ENCODE measurements at places on chromosomes 3 and 15. TPM values are rescaled to one million over a fixed set of nuclear protein-coding genes. Genes with fewer than 3 reads are reported as not detected.

DNA sequence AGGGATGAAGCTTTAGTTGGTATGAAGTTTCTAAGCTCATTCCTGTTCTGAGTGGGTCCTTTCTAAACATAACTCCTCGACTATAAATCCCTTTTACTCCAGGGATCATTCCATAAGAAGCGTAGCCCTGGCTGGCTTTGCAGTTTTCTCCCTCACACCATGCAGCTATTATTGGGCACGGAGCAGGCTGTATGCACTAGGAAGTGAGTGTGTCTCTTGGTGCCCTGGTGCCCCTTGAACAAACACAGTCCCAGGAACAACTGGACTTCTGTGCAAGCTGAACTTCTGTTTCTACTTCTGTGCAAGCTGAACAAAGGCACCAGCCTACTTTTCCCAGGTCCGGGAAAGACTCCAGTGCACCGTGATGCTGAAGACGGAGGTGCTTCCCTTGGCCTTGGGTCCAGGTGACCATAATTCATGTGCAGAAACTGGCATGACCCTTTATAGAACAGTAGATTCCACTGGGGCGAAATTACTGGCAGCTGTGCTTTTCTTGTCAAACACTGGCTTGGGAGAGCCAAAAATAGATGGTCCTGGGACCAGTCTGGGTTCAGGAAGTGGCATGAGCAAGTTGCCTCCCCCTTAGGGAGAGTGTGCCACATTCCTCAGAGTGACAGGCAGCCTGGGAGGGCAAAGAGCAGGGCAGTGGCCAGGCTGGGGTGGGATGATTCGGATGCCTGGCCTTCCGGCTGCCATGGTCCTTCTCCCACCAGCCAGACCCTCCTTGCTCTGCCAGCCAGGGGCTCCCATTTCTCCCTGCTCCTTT lies 127.2 kb downstream of the SLCO3A1 start:
- no peaks in the 10 kb centered on the region for H3K36me3 ChIP-seq
- H3K27ac ChIP-seq, result no peak overlapping the region
- H3K27me3 ChIP-seq, result no peaks in the 10 kb centered on the region
- no peak overlapping the region for H3K4me3 ChIP-seq
- no peaks in the 10 kb centered on the region for H3K4me1 ChIP-seq
- DNase-seq, result no peak

DNA sequence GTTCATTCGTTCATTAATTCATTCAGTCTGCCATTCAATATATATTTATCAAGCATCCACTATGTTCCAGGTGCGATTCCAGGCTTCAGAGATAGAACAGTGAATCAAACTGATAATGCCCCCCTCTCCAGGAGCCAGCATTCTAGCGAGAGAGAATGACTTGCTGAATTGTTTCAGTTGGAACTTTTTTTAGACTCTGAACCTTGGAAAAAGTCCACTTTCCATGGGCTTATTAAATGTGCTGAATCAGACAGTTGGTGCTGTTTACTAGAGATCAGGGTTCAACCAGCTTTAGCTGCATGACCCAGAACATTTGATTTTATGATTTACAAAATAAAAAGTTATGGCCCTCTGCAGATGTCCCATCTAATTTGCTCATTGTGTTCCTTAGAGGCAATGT lies 213.2 kb downstream of the THSD4 start:
- H3K4me3 ChIP-seq, result no peak overlapping the region
- peaks cover 15% of the 10 kb centered on the region for H3K4me1 ChIP-seq
- no peaks in the 10 kb centered on the region for H3K36me3 ChIP-seq
- H3K27me3 ChIP-seq, result no peaks in the 10 kb centered on the region

DNA sequence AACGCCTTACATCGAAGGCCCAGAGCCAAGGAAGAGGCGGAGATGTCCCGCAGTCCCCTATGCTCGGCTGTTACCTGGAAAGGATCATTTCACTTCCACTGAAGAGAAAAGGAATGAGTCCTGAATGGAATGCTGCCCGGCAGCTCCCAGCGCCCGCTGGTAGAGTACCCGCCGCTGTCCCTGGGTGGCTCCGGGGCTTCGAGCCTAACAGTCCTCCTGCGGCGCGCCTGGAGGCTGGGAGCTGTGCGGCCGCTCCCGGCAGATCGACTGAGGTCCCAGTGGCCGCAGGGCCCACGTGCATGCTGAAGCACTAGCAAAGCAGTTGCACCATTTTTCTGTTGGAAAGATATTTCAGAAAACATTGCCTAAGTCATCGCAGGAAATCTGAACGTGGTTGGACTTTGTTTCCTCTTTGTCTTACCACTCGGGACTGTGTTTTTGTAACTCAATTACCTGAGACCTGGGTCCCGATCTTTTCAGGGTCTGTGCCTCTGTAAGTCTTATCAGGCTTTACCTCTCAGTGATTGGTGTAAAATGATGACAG lies 984 bp downstream of the RNU6-1 start:
- peaks cover under 1% of the 10 kb centered on the region for H3K4me1 ChIP-seq
- H3K36me3 ChIP-seq, result no peaks in the 10 kb centered on the region
- peak overlapping the region; percentile 76 for H3K4me3 ChIP-seq
- H3K27ac ChIP-seq, result peak overlapping the region; percentile 97
- peaks cover 10% of the 10 kb centered on the region for H3K27me3 ChIP-seq

- no peaks in the 10 kb centered on the region for H3K27me3 ChIP-seq
- no peak overlapping the region for H3K27ac ChIP-seq
- H3K4me3 ChIP-seq, result no peak overlapping the region
- H3K4me1 ChIP-seq, result no peaks in the 10 kb centered on the region
These were observed 20.4 kb downstream of the TTC21A start for GRCh38 chr3:39127908-39128304.

DNA sequence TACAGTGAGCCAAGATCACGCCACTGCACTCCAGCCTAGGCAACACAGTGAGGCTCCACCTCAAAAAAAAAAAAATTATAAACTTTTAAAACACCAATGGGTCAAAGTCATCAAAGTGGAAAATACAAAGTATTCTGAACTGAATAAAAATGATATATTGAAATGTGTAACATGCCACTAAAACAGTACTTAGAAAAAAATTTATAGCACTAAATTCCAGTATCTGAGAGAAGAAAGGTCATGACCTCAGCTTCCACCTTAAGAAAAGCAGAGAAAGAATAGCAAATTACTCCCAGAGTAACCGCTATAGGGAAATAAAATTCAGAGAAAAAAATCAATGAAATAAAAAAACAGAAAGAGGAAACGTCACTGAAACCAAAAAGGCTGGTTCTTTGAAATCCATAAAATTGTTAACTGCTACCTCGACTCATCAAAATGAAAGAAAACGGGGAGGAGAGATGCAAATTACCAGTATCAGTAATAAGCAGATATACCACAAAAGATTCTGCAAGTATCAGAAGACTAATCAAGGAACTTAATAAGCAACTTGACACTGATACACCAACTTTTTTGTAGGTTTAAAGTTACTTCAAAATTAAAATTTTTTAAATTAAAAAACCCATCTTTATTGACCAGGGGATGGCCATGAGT lies 20.8 kb downstream of the ATP13A3 start:
- no peaks in the 10 kb centered on the region for H3K27me3 ChIP-seq
- no peaks in the 10 kb centered on the region for H3K4me1 ChIP-seq
- no peak overlapping the region for H3K27ac ChIP-seq
- no peaks in the 10 kb centered on the region for H3K36me3 ChIP-seq
- H3K4me3 ChIP-seq, result no peak overlapping the region

ALG1L2 gene
- not detected for total RNA-seq

DNA sequence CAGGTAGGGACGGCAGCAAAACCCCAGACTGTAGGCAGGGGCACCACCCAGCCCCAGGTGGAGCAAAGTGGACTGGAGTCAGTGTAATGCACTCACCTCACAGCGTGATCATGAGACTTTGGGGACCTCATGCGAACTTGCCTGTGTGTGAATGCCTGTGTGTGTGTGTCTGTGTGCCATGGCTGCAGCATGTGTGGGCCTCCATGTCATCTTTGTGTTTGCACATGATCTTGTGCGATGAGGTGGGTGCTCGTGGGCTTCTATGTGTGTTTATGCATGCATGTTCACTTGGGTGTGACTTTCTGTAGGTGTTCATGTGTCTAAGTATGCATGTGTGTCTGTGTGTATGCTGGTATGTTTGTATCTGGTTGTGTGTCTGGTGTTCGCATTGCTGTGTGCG lies 41.2 kb upstream of the ADPGK start:
- no peak overlapping the region for H3K4me3 ChIP-seq
- DNase-seq, result no peak
- no peaks in the 10 kb centered on the region for H3K27me3 ChIP-seq
- H3K4me1 ChIP-seq, result no peaks in the 10 kb centered on the region

- H3K36me3 ChIP-seq, result no peaks in the 10 kb centered on the region
- DNase-seq, result no peak
- no peaks in the 10 kb centered on the region for H3K27me3 ChIP-seq
- no peak overlapping the region for H3K27ac ChIP-seq
- no peak overlapping the region for H3K4me3 ChIP-seq
- no peaks in the 10 kb centered on the region for H3K4me1 ChIP-seq
These were observed 460.8 kb upstream of the CFAP20DC start for GRCh38 chr3:59510576-59510975.

MB21D2 gene
- total RNA-seq, result 21.8 TPM

All from uterus (tissue), 4 donors.